ENCODE measurements at places on chromosomes 2 and 18. TPM values are rescaled to one million over a fixed set of nuclear protein-coding genes. Genes with fewer than 3 reads are reported as not detected.

LYPD6 gene
- not detected for total RNA-seq

DNAH7 gene
- total RNA-seq, result 0.29 TPM

ZAP70 gene
- 167 TPM for total RNA-seq

LOXHD1 gene
- 0.05 TPM for total RNA-seq

DNA sequence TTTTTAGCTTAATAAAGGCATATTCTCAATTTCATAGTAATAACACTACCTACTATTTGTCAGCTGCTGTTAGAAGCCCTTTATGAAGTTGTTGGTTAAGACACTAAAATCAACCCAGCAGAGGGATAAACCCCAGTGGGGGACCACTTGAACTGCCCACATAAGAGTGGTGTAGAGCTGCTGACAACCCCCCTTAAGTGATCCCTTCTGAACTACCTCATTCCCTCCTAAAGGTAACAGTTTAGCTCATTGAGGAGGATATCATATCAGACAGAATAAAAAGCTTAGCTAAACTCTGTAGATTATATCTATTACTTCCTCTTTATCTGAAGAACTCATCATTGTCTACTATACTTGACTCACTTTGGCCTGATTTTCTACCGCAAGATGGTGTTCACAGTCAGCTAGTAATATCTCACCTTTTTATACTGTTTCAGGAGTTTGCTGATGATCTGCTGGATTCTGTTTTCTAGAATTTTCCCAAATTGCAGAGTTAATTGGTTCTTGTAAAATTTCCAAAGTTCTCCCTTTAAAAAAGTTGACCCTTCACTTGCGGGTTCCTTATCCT lies 16.2 kb downstream of the GALM start:
- no peak overlapping the region for H3K4me3 ChIP-seq
- peaks cover 52% of the 10 kb centered on the region for H3K36me3 ChIP-seq
- H3K27me3 ChIP-seq, result no peaks in the 10 kb centered on the region
- peaks cover 45% of the 10 kb centered on the region for H3K4me1 ChIP-seq
- no peak for DNase-seq
- peak overlapping the region; percentile 72 for H3K27ac ChIP-seq

DNA sequence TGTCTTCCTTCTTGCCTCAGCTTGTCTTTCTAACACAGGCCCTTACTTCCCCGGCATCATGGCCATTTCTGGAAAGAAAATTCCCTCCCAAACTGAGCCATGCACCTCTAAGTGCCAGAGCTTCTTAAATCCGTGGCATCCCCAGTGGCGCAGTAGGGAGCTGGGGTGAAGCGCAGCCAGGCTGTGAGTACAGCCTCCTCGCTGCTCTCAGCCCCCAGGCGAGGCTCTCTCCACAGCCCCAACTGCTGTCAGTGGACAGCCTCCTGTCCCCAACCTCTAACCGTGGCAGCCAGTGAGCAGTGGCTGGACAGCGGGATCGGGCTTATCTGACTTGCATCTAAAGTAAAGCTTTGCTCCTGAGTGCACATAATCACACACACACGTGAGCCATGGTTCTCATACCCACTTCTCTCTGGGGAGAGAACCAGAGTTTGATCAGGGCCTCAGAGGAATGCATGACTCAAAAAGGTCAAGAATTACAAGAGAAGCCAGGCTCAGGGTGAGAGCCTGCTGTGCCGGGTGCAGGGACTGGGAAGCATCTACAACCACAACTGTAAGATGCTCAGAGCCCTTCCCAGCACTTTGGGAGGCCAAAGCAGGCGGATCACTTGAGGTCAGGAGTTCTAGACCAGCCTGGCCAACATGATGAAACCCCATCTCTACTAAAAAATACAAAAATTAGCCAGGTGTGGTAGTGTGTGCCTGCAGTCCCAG lies 50.7 kb downstream of the SFXN5 start:
- no peaks in the 10 kb centered on the region for H3K36me3 ChIP-seq
- H3K27ac ChIP-seq, result no peak overlapping the region
- H3K4me1 ChIP-seq, result no peaks in the 10 kb centered on the region
- H3K4me3 ChIP-seq, result no peak overlapping the region
- H3K27me3 ChIP-seq, result no peaks in the 10 kb centered on the region
- no peak for DNase-seq

GRCh38 chr18:3867864-3868311 lies 417.9 kb downstream of the TGIF1 start:
- DNase-seq, result no peak
- H3K4me1 ChIP-seq, result no peaks in the 10 kb centered on the region
- no peaks in the 10 kb centered on the region for H3K36me3 ChIP-seq
- no peak overlapping the region for H3K4me3 ChIP-seq
- no peak overlapping the region for H3K27ac ChIP-seq

- no peak for DNase-seq
- no peak overlapping the region for H3K4me3 ChIP-seq
- H3K4me1 ChIP-seq, result peaks cover 2% of the 10 kb centered on the region
- H3K36me3 ChIP-seq, result no peaks in the 10 kb centered on the region
These were observed 120.5 kb downstream of the ZFP36L2 start for GRCh38 chr2:43105586-43106558.

DNA sequence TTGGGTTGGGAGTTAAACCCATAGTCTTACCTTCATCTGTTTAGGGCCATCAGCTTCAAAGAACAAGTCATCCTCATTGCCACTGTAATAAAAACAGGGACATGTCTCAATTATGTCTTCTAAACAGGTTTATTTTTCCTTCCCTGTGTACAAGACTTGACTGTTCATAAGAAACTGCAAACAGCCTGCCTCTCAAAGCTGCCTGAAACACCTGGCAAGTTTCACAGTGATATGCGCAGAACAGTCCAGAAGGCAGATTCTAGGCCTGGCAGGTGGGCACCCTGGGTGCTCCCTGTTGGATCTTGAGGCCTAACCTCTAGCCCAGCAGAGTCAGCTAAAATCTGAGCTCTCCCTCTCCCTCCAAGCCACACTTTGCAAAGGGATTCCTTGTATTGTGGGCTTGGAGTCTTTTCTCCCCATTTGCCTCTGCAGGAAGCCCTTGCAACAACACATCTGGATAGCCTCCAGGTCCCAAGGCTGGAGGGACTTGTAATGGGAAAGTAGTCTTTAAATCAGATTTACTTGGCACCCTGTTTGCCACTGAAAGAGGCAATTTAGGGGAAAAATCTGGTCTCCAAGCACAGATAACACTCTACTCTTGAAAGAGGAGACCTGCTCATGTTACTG lies 930 bp downstream of the IL1B start:
- H3K4me3 ChIP-seq, result no peak overlapping the region
- H3K4me1 ChIP-seq, result no peaks in the 10 kb centered on the region
- H3K27ac ChIP-seq, result no peak overlapping the region
- H3K36me3 ChIP-seq, result no peaks in the 10 kb centered on the region
- no peak for DNase-seq
- H3K27me3 ChIP-seq, result peaks cover 12% of the 10 kb centered on the region

GRCh38 chr2:48939232-48939631 lies 183.7 kb upstream of the LHCGR start:
- DNase-seq, result no peak
- no peak overlapping the region for H3K27ac ChIP-seq
- H3K4me1 ChIP-seq, result no peaks in the 10 kb centered on the region
- H3K4me3 ChIP-seq, result no peak overlapping the region

- H3K4me3 ChIP-seq, result no peak overlapping the region
- H3K4me1 ChIP-seq, result no peaks in the 10 kb centered on the region
- no peaks in the 10 kb centered on the region for H3K36me3 ChIP-seq
- peaks cover 8% of the 10 kb centered on the region for H3K27me3 ChIP-seq
These were observed 722.0 kb downstream of the EPHA4 start for GRCh38 chr2:220850116-220850515.

DNA sequence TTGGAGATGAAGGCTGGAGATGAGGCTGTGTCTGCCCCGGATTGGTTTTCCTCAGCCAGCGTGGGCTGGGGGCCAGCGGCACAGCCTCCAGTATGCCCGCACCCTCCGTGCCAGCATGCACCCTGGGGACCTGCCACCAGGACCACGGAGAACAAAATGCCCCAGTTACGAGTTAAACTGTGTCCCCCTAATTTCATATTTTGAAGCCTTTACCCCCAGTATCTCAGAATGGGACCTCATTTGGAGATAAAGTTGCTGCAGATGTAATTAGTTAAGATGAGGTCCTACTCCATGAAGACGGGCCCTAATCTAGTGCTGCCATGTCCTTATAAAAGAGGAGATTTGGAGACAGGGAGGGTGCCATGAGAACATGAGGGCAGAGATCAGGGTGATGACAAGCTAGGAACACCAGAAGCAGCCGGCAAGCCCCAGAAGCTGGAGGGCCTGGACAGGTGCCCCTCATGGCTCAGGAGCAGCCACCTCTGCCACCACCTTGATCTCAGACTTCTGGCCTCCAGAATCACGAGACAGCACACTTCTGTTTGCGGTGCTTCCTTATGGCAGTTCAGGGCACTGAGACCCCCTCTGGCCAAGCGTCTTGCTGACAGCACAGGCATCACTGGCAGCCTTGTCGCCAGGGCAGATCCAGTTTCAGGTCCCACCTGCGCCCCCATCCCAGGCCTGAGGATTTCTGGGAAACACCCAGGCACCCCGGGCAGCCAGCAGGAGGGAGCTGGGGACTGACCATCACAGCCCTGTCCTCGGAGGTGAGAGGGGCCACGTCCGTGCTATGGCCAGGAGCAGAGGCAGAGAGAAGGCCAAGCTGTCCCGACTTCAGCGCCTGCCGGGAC lies 29.4 kb downstream of the KIF1A start:
- DNase-seq, result no peak
- H3K27ac ChIP-seq, result no peak overlapping the region
- H3K4me3 ChIP-seq, result no peak overlapping the region
- H3K27me3 ChIP-seq, result no peaks in the 10 kb centered on the region
- no peaks in the 10 kb centered on the region for H3K36me3 ChIP-seq

All from activated naive CD4-positive, alpha-beta T cell treated with anti-CD3 and anti-CD28 coated beads for 36 hours (primary cell).